CD8-positive, alpha-beta memory T cell (primary cell): ENCODE measurements at places on chromosomes 4 and X. TPM values are rescaled to one million over a fixed set of nuclear protein-coding genes. Genes with fewer than 3 reads are reported as not detected.

The DKK2 gene
- not detected for total RNA-seq

The CCDC158 gene
- total RNA-seq: not detected

The STOX2 gene
- total RNA-seq: not detected

The STS gene
- 2.1 TPM for total RNA-seq

The GAGE12E gene
- total RNA-seq: not detected
